ENCODE measurements at places on chromosomes 1 and 21. TPM values are rescaled to one million over a fixed set of nuclear protein-coding genes. Genes with fewer than 3 reads are reported as not detected.

GRCh38 chr1:229972600-229973296, 94.3 kb upstream of the GALNT2 start:
- no peak overlapping the region for H3K4me3 ChIP-seq
- no peaks in the 10 kb centered on the region for H3K27me3 ChIP-seq
- no peaks in the 10 kb centered on the region for H3K36me3 ChIP-seq
- no peak for DNase-seq
- no peak overlapping the region for H3K27ac ChIP-seq

DNA sequence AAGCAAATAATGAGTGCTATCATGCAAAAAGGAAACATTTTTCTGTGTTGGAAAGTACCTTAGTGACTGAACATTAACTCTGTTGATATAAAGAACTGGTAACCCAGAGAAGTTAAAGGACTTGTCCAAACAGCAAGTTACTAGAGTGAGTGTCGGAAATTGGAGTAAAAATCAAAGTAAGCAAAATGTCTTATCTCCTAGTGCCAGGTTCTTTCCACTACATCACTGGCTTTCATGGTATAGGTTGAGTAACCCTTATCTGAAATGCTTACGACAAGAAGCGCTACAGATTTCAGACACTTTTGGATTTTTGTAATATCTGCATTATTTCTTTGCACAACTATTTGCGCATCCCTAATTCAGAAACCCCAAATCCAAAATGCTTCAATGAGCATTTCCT, 16.4 kb upstream of the RABIF start:
- H3K27ac ChIP-seq = no peak overlapping the region
- H3K36me3 ChIP-seq = peaks cover 7% of the 10 kb centered on the region
- H3K4me1 ChIP-seq = no peaks in the 10 kb centered on the region
- DNase-seq = no peak
- no peaks in the 10 kb centered on the region for H3K27me3 ChIP-seq

- no peaks in the 10 kb centered on the region for H3K27me3 ChIP-seq
- no peak for DNase-seq
- no peak overlapping the region for H3K27ac ChIP-seq
- peaks cover 20% of the 10 kb centered on the region for H3K4me1 ChIP-seq
- no peak overlapping the region for H3K4me3 ChIP-seq
- no peaks in the 10 kb centered on the region for H3K36me3 ChIP-seq
Observed at GRCh38 chr21:42453224-42453985, 42.6 kb downstream of the RSPH1 start.

DNA sequence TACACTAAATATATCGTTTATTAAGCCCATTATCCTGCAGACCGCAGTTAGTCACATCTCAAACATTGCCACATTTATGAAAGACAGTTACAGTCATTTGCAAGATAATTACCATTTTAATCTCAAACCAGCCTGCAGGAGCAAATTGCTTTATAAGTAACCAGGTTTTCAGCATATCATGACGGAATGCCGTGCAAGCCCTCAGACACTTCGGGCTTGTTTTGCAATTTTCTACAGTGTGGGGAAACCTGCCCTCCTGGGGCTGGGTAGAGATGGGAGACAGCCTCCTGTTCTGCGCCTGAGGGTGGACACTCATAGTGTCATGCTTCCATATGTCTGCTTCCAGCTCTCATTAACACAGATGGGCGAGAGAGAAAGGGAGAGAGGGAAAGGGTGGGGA, 563.9 kb downstream of the NPHP4 start:
- H3K36me3 ChIP-seq = no peaks in the 10 kb centered on the region
- no peaks in the 10 kb centered on the region for H3K27me3 ChIP-seq
- H3K27ac ChIP-seq = no peak overlapping the region
- H3K4me1 ChIP-seq = peaks cover 6% of the 10 kb centered on the region
- no peak for DNase-seq

- no peak overlapping the region for H3K4me3 ChIP-seq
- no peaks in the 10 kb centered on the region for H3K27me3 ChIP-seq
- no peak overlapping the region for H3K27ac ChIP-seq
- H3K4me1 ChIP-seq = no peaks in the 10 kb centered on the region
Observed at GRCh38 chr1:153353226-153353947, 4.3 kb upstream of the S100A9 start.

Gene LENEP
- polyA plus RNA-seq = not detected

All from naive thymus-derived CD4-positive, alpha-beta T cell (primary cell).